ENCODE measurements at places on chromosomes 12 and 14.

DNA sequence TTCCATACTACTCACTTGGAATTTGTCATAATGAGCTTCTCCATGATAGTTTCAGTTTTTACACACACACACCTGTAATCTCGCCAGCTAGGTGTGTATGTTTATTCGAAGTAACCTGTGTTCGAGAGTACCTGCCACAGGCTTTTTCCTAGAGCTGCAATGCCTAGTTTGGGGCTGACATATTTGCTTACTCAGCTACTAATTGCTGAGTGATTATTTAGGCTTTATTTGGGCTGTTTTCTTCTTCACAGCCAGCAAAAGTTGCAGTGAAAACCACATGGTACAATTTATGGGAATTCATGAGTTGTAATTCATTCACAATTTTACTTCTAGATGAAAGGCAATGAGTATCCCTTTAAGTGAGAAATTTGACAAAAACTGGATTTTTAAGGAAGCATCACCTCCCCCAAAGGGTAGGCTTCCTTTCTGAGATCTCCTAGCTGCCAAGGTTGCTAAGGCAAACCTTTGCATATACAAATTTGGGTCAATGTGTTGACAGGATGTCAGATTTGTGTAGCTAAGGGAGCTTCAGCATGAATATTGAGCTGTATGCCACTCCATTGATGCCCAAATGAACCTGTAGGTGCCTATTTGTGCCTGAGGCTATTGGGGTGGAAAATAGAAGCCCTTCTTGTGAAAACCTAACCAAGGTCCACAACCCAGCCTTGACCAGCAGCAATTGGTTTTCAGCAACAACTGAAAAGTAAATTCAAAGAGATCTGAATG, 108.7 kb upstream of the OTX2 start:
- no peak for DNase-seq

DNA sequence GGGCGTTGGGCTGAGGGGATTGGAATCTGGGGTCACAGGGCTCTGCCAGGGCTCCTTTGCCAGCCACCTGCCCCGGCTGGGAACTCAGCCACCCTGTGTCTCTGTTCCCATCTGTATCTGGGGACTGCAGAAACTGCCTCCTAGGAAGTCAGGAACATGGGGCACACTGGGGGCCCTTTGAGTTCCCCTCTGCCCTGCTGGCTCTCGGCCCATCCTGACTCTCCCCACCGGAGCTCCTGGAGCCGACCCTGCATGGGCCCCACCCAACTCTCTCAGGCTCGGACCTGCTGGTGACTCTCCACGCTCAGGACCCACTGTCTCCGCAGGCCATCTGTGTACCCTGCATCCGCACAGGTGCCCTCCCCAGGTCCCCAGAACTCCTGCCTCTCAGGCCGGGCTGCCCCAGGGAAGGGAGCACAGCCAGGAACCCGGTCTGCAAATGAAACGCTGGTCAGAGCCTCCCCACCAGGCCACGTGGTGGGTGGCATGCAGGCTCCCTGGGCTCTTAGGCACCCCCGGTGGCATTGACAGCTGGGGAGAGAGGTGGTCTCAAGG, 82.8 kb downstream of the KIF26A start:
- DNase-seq: no peak

DNA sequence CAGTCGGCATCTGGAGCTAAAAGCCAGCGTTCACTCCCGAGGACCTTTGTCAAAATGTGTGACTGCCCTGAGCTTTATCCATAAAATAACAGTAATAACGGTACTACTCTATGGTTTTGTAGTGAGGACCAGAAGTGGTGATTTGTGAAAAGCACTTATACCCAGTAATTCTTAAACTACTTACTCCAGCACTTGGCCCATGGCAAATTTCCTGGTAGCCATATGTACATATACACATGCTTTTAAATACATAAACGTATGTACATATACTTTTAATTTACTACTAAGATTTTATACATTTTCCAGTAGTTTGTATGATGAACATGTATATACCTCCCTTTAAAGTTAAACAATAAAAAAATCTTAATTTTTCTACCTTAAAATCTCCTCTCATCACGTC, 163.8 kb upstream of the TMEM132C start:
- DNase-seq: no peak

GRCh38 chr14:80718940-80719339, 222.6 kb downstream of the CEP128 start:
- no peak for DNase-seq

- no peak for DNase-seq
These were observed 53.7 kb upstream of the PELI2 start for GRCh38 chr14:56064513-56064912.

DNA sequence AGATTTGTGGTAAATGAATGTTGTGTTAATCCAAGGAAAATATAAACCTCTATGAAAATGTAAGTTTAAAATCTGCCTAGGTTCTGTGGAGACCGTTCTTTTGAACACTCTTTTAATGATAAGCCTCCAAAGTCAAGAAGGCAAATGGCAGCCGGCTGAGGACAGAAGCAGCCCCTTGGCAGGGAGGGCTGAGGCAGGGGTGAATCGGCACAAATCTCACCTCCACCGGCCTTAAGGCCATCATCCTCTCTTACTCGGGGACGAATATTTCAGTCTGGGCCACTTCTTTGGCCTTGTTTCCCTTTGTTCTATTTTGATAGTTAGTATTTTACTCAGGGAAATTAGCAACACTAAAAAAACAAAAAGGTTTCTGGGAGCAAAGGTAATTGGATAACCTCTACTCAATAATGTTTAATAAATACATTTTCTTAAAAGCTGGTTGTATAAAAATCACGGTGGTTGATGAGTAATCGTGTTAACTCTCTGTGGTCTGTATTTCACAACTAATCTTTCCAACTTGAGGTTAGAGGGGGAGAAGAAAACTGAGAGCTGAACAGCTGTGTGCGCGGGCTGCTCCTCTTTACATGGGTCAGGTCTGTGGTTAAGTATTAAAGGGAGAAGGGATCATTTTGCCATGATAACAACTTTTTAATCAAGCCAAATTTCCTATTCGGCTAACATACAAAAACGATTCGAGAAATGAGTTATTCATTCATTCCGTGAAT, 18.6 kb downstream of the LGMN start:
- DNase-seq: no peak

- no peak for DNase-seq
These were observed 29.3 kb downstream of the GRIN2B start for GRCh38 chr12:13952096-13952495.

- DNase-seq: peak; percentile 36
These were observed 32.6 kb downstream of the NUAK1 start for GRCh38 chr12:106106061-106106566.

- DNase-seq: no peak
These were observed 7.8 kb upstream of the EGLN3 start for GRCh38 chr14:33958605-33959226.

DNA sequence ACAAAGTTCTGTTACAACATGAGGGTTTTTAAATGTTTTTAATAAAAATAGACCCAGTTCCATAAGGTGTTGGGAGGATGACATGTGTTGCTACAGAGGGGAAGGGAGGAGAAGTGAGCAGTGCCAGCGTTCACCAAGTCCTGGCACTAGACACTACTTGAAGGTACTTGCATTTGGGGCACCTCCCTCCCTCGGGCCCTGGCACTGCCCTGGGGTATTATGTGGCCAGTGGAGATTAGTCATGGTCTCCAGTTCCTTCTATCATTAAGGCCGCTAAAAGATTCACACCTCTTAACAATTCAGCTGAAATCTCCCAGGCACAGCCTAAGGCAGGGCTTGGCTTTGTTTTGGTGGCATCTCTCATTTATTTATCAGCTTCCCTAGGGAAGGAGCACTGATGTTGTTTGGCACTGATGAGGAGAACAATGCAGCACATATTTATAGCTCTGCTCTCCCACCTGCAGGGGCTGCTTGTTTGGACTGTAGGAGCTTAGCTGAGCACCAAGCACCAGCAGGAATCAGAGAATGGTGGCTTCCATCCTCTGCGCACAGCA, 155.5 kb upstream of the NTF3 start:
- no peak for DNase-seq

DNA sequence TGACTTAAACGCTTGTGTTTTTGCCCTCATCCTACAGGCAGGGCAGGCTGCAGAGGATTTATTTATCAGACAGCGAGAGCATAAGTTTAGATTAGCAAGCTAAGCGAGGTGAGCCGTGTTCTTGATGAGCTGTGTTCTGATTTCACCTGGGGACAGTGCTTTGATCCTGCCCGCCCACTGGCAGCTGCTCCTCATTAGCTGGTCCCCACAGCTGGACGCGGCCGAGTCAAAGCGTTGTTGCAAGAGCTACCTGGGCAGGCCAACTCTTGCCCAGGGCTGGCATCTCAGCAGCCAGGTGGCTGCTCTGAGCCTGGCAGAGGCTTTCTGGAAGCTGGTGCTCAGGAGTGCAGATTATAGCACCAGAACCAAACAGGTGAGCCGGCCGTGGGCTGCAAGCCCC, 46.8 kb upstream of the BEGAIN start:
- DNase-seq: no peak

DNA sequence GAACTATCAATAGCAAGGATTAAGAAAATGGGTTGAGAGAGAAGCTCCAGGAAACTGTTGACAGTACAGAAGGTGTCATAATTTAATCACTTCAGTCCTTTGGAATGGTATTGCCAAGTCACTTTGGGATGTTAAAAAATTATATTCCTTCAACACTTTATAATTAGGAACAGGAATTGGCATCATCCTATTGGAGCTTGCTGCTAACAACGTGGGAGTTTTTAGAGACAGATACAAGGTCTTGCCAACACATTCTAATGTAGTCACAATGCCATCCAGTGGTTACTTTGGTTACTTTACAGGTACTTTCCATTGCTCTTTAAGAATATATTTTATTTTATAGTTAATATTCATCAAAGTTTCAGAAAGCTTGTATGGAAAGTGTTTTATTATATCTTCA, 310.1 kb downstream of the SYT1 start:
- DNase-seq: no peak

DNA sequence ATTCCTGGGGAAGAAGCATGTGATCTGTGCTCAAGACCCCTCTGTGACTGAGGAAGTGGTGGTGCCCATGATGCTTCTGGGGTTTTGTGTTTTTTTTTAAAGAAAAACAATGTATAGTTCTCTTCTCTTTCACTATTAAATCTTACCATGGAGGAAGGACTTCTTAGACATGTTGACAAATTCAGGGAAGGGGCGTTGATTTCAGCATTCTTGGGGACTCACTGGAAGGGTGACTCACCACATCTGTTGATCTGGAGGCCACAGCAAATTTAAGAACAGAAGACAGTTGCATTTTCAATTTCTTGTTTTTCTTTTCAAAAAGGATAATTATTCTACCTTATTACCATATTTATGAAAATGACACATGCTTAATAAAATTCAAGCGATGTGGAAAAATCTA, 152.9 kb upstream of the RTL1 start:
- no peak for DNase-seq

- no peak for DNase-seq
These were observed 31.5 kb downstream of the HEATR5A start for GRCh38 chr14:31388687-31389413.

GRCh38 chr14:69226736-69227135, 33.2 kb upstream of the GALNT16 start:
- no peak for DNase-seq

DNA sequence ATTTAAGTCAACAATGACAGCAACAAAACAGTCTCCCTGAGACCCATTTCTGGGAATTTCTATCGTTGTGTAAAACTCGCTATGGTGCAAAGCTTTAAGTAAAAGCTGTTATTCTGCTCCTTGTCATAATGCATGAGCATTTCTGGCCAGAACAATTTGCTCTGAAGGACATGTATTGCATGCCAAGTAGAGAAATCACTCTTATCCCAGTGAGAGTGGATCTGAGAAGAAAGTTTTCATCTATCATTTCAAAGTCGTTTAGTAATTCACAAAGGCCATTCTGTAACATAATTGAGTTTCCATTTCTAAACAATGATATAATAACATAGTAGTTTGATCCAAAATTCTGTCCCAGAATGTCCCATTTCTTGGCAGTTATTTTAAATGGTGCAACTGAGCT, 86.6 kb downstream of the TBC1D30 start:
- DNase-seq: no peak

GRCh38 chr12:98591209-98591608, 2.3 kb upstream of the SLC25A3 start:
- DNase-seq: no peak

DNA sequence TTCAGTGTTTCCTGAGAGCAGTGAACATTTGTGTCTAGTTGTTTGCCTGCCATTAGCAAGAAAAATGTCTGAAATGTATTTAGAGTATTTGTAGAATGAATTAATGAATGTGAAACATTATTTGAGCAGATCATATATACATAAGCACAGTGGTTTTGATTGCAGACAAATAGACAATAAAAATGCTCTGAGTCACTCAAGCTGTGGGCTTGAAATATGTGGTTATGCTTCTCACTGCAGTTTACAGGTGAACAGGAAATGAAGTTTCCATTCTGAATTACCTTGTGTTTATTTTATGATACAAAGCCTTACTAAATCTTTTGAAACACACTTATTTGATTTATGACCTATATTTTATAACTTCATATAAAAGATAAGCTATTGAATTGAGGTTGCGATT, 827.7 kb downstream of the TMTC2 start:
- DNase-seq: no peak

GRCh38 chr12:13435235-13435933, 238.9 kb downstream of the EMP1 start:
- DNase-seq: no peak

DNA sequence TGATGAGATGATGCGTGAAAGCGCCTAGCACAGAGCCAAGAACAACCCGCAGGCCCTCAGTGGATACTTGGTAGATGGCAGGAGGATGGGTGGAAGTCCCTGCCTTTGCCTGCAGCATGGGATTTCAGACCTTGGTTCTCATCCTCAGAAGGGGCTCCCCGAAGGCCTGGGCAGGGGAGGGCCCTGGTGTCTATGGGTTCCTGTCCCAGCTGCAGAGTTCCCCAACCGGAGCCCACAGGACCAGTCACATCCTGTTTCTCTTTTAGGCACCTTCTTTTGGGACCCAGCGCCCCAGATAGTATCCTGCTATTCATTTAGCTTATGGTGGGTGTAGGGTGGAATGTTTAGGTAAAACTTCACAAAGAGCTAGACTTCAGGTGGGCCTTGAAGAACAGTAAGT, 55.5 kb downstream of the CALM1 start:
- DNase-seq: no peak

- no peak for DNase-seq
These were observed 12.2 kb downstream of the PTPN11 start for GRCh38 chr12:112430929-112431328.

- no peak for DNase-seq
These were observed 71.4 kb downstream of the RIC8B start for GRCh38 chr12:106845902-106846301.

- DNase-seq: peak; percentile 72
These were observed 6.0 kb upstream of the CHD4 start for GRCh38 chr12:6613015-6613775.

- DNase-seq: no peak
These were observed 34.6 kb downstream of the ALKBH1 start for GRCh38 chr14:77673193-77673592.

DNA sequence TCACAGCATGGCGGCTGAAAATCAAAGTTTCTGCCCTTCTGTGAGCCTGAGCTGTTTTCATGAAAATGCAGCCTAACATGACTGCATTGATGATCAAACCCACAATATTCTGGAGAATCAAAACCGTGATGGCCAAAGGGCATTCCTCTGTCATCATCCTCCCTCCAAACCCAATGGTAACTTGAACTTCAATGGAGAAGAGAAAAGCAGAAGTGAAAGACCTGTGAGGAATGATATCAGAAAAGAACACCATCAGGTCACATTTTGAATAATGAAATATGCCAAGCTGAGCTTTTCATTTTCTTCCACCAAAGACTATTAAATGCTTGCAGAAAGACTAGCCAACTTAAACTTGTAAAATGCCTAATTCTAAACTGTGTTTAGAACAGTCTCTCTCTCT, 8.1 kb downstream of the KCNJ8 start:
- DNase-seq: no peak

- peak; percentile 87 for DNase-seq
These were observed 109.2 kb upstream of the EGLN3 start for GRCh38 chr14:34059925-34060650.

Data from SK-N-SH (cell line).